Kidney (tissue), 22 donors: ENCODE measurements at places on chromosomes 1 and 21. TPM values are rescaled to one million over a fixed set of nuclear protein-coding genes. Genes with fewer than 3 reads are reported as not detected.

The PDC gene
- total RNA-seq = not detected

The INSRR gene
- total RNA-seq = 0.35 TPM

The GOLPH3L gene
- 36.1 TPM for total RNA-seq

The SUSD4 gene
- 14.0 TPM for total RNA-seq

The PAFAH2 gene
- total RNA-seq = 23.5 TPM

The NEK7 gene
- total RNA-seq = 65.5 TPM

GRCh38 chr21:39599191-39599970 is 13.4 kb upstream of the B3GALT5 start:
- H3K27ac ChIP-seq = no peak overlapping the region
- no peaks in the 10 kb centered on the region for H3K4me1 ChIP-seq
- DNase-seq = peak; percentile 73

GRCh38 chr1:217135987-217136894 is 413.0 kb upstream of the ESRRG start:
- peak overlapping the region; percentile 66 for H3K4me3 ChIP-seq
- peaks cover 31% of the 10 kb centered on the region for H3K27me3 ChIP-seq
- no peaks in the 10 kb centered on the region for H3K4me1 ChIP-seq

DNA sequence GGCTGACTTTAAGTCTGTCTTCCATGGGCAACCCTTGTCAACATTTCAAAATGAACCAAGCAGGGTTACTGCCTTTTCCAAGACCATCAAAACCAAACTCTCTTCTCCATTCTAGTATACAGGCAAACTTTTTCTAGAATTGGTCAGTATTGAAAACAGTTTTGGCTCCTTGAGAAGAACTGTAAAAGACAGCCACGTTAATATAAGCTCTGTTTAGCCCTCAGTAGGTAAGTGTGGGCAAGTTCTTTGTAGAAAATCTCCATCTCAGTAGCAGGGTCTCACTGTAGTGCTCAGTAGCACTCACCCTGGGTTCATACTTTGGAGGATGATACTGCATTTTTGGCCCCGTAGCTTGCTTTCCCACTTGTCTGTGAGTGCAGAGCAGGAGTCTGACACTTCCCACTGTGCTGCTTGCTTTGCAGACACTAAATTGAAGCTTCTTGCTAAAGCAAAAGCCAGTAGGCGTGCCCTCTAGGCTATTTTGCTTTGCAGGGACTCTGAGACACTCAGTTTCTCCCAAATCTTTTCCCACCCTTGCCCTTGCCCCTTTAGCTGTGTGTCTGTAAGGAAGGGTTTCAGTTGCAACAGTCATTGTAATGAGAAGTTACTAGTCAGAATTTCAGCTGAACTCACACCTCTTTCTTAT is 34.3 kb upstream of the CACYBP start:
- no peak overlapping the region for H3K27ac ChIP-seq
- no peaks in the 10 kb centered on the region for H3K36me3 ChIP-seq
- H3K4me3 ChIP-seq = no peak overlapping the region
- DNase-seq = no peak

- H3K27ac ChIP-seq = no peak overlapping the region
- no peaks in the 10 kb centered on the region for H3K27me3 ChIP-seq
- H3K4me1 ChIP-seq = no peaks in the 10 kb centered on the region
- H3K36me3 ChIP-seq = no peaks in the 10 kb centered on the region
Observed at GRCh38 chr1:79364896-79365295, 358.4 kb upstream of the ADGRL4 start.

DNA sequence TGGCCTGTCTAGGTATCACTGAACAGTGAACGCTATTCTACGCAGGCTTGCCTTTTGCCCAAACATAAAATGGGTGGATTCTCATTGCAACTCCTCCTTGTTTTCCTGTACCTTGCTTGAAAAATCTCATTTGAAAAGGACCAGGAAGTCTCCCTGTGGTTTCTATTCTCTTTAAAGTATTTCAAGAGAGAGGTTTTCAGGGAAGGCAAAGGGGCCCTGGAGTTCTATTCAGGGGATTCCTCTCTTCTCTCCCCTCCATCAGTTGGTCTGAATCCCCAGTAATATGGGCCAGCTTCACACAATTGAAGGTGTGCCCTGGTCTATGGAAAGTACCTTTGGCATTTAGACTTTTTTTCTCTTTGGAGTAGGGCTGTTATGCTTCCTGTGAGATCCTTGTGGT is 311.3 kb downstream of the RGS7 start:
- no peak for DNase-seq
- H3K27ac ChIP-seq = no peak overlapping the region

- no peak overlapping the region for H3K4me3 ChIP-seq
- DNase-seq = no peak
- H3K27ac ChIP-seq = no peak overlapping the region
Observed at GRCh38 chr21:27363719-27364477, 397.0 kb upstream of the ADAMTS5 start.

DNA sequence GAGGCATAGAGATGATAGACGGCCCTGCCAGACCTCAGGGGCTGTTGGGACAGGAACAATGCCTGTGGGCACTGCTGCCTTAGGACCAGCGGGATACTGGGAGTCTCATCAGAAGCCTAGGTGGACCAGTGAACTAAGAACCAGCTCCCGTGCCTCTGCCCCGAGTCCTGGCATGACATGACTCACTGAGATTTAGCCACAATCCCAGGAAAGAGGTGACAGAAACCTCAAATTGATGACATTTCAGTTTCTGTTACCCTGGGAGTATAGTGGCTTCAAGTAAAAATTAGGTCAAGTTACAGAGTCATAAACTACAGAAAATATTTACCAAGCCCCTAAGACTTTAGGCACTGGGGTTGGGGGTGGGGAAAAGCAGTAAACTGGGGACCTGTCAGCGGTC is 74.6 kb upstream of the GADD45A start:
- no peak overlapping the region for H3K4me3 ChIP-seq
- peaks cover 27% of the 10 kb centered on the region for H3K4me1 ChIP-seq
- no peaks in the 10 kb centered on the region for H3K36me3 ChIP-seq
- no peak for DNase-seq

DNA sequence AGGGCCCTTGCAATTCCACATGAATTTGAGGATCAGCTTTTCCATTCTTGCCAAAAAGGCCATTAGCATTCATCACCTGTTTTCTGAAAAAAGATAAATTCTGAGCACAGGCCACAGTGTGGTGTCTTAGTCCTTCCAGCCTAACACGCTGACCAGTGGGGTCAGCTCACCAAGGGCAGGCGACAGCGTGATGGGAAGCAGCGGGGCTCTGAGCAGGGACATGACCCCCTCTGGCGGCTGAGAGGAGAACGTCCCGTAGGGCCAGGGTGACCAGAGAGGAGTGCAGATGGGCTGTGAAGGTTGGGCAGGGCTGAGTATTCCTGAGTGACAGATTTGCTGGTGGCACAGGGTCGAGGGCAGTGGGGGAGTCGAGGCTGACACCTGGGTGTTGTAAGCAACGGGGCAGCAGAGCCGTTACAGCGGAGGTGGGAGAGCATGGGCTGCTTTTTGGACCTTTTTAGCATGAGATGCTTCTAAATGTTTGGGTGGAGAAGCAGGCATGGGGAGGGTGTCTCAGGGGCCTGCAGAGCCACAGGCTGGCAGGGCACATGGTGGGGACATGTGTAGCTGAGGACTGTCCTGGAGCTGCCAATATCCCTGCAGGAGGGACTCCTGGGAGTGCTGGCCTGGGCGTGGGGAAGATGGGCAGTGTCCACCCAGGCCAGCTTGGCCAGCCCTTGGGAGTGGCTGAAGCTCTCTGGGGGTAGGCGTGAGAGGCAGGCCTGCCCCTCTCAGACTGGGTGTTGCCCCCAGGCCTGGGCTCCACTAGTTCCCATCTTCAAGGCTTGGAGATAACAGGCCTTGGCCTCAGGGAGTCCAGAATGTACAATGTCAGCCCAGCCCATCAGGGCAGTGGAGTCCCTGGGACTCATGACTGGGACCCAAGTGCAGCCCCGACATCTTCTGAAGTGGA is 8.6 kb upstream of the CALML6 start:
- peak; percentile 87 for DNase-seq
- H3K36me3 ChIP-seq = no peaks in the 10 kb centered on the region
- H3K4me3 ChIP-seq = no peak overlapping the region
- H3K27me3 ChIP-seq = no peaks in the 10 kb centered on the region
- H3K27ac ChIP-seq = no peak overlapping the region

- no peak overlapping the region for H3K27ac ChIP-seq
- DNase-seq = peak; percentile 22
- no peaks in the 10 kb centered on the region for H3K36me3 ChIP-seq
- H3K27me3 ChIP-seq = no peaks in the 10 kb centered on the region
- H3K4me1 ChIP-seq = no peaks in the 10 kb centered on the region
- H3K4me3 ChIP-seq = no peak overlapping the region
Observed at GRCh38 chr1:203161703-203162102, 13.9 kb downstream of the MYBPH start.

DNA sequence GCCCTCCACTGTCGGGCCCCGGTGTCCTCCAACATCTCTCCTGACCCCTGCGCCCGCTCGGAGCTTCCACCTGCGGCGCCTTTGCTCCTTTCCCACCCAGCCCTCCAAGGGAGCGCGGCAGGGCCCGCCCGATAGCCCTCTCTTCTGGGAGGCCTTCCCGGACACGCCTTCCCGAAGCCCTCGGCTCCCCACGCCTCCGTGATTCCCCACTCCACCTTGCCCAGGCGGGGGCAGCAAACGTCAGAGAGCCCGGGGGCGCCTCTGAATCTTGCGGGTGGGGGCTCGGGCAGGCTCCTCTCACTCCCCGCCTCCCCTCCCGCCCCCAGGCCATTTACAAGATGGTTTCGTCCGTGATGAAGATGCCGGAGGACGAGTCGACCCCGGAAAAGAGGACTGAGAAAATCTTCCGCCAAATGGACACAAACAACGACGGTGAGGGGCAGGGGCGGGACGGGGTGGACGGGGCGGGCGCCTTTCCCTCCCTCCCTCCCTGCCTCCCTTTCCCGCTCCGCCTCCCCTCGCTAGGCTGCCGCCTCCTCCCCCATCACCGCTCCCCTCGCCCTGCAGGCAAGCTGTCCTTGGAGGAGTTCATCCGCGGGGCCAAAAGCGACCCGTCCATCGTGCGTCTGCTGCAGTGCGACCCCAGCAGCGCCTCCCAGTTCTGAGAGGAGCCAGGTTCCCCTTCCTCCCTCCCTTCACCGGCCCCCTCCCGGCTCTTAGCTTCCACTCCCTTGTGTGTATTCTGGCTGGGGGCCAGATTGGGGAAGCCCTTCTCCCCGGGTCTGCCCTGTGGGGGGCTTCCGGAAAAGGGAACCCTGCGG is 7.1 kb downstream of the HPCA start:
- peak overlapping the region; percentile 35 for H3K4me3 ChIP-seq
- no peaks in the 10 kb centered on the region for H3K27me3 ChIP-seq
- no peaks in the 10 kb centered on the region for H3K4me1 ChIP-seq
- no peak overlapping the region for H3K27ac ChIP-seq
- H3K36me3 ChIP-seq = no peaks in the 10 kb centered on the region
